ENCODE measurements at places on chromosomes 13 and 19.

- H3K4me1 ChIP-seq, result no peaks in the 10 kb centered on the region
- no peak overlapping the region for H3K4me3 ChIP-seq
- no peaks in the 10 kb centered on the region for H3K27me3 ChIP-seq
- no peak overlapping the region for H3K27ac ChIP-seq
Measured at GRCh38 chr13:34371645-34372395, 553.9 kb downstream of the RFC3 start.

DNA sequence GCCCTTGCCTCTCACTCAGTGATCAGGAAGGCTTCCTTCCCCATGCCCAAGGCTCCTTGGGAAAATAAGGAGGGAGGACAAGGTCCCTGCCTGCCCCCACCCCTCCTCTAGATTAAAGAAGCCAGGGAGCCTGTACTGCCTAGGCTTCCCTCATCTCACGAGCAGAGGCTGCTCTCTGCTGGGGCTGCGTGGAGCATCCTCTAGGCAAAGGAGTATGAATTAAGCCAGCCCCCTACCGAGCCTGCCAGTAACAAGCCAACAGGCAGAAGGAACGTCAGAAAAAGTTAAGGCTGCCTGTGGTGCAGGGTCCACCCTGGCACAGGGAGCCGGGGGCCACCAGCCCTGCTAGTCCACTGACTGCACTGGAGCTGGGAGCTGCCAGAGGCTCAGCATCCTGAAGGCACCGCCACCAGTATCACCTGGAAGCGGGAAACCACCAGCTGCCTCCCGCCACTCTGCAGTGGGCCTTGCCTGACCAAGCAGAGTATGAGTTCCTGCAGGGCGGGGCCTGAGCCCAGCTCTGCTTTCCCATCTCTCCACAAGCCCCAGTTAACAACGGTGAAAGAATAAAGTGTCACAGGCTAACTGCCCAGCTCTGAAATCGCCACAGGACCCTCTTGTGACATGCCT is 6.8 kb downstream of the NAPA start:
- H3K27me3 ChIP-seq, result no peaks in the 10 kb centered on the region
- no peak for DNase-seq
- no peaks in the 10 kb centered on the region for H3K36me3 ChIP-seq
- no peak overlapping the region for H3K27ac ChIP-seq
- peaks cover 7% of the 10 kb centered on the region for H3K4me1 ChIP-seq

GRCh38 chr13:32837307-32837972 is 178.8 kb upstream of the KL start:
- no peak overlapping the region for H3K4me3 ChIP-seq
- H3K36me3 ChIP-seq, result no peaks in the 10 kb centered on the region

DNA sequence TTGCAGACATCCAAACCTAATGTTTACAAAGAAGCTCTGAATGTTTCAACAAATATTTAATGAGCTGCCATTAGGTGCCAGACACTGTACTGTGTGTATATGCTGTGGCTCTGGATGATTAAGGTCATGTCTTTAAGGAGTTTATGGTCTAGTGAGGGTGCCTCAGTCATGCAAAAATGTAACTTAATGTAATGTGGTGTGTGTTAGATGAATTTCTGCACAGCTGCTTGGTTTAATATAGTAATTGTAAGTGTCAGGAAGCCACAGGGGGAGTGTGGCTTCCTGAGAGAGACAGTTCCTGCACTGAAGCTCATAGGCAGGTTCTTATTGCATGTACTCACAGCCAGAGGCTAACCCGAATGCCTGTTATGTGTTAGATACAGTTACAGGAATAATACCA is 43.3 kb downstream of the SPATA13 start:
- no peaks in the 10 kb centered on the region for H3K27me3 ChIP-seq
- H3K4me3 ChIP-seq, result no peak overlapping the region
- DNase-seq, result no peak
- H3K4me1 ChIP-seq, result no peaks in the 10 kb centered on the region

DNA sequence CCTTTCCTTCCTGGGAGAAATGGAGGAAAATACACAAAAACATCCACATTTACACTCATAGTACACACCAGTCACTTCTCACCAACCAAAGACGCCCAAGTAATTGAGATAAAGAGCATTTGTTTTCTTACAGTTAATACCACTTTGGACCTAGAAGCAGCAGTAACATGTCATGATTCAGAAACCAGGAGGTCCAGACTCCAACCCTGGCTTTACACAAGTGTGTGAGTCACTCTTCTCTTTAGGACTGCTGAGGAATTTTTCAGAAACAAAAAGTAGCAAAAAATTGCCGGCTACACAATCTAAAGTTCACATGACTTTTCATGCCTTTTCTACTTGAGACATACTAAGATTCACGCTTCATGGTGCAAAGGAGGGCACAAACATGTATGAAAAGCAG is 42.1 kb downstream of the TUBGCP3 start:
- no peak overlapping the region for H3K27ac ChIP-seq
- H3K27me3 ChIP-seq, result no peaks in the 10 kb centered on the region
- no peak for DNase-seq
- no peaks in the 10 kb centered on the region for H3K4me1 ChIP-seq
- no peak overlapping the region for H3K4me3 ChIP-seq

- no peak overlapping the region for H3K4me3 ChIP-seq
- H3K36me3 ChIP-seq, result no peaks in the 10 kb centered on the region
- H3K27me3 ChIP-seq, result no peaks in the 10 kb centered on the region
Measured at GRCh38 chr19:2798733-2799132, 13.4 kb downstream of the THOP1 start.

GRCh38 chr19:40414542-40415535 is 1.7 kb upstream of the PRX start:
- no peaks in the 10 kb centered on the region for H3K4me1 ChIP-seq
- no peak overlapping the region for H3K4me3 ChIP-seq
- no peaks in the 10 kb centered on the region for H3K27me3 ChIP-seq
- H3K27ac ChIP-seq, result no peak overlapping the region

DNA sequence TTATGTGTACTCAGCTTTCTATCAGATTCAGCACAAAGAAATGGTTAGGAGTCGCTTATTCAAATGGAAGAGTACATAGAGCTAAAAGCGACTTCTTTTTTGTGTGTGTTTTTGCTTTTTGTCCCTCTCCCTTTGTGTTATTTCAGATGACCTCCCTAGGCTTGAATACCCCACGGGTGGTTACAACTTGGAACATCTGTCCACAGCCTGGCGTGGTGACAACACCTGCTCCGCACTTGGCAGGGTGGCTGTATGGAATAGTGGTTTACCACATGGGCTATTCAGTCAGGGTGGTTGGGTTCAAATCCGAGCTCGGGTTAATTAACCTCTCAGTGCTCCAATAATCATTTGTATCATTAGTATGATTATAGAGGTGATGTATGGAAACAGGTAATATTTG is 151.6 kb upstream of the FREM2 start:
- no peaks in the 10 kb centered on the region for H3K36me3 ChIP-seq
- H3K27ac ChIP-seq, result no peak overlapping the region
- H3K27me3 ChIP-seq, result no peaks in the 10 kb centered on the region
- no peaks in the 10 kb centered on the region for H3K4me1 ChIP-seq
- no peak overlapping the region for H3K4me3 ChIP-seq

GRCh38 chr19:38644719-38645118 is 2.7 kb upstream of the ACTN4 start:
- peak; percentile 65 for DNase-seq
- H3K27me3 ChIP-seq, result no peaks in the 10 kb centered on the region
- H3K4me3 ChIP-seq, result no peak overlapping the region
- H3K27ac ChIP-seq, result peak overlapping the region; percentile 88
- H3K4me1 ChIP-seq, result peaks cover 4% of the 10 kb centered on the region

DNA sequence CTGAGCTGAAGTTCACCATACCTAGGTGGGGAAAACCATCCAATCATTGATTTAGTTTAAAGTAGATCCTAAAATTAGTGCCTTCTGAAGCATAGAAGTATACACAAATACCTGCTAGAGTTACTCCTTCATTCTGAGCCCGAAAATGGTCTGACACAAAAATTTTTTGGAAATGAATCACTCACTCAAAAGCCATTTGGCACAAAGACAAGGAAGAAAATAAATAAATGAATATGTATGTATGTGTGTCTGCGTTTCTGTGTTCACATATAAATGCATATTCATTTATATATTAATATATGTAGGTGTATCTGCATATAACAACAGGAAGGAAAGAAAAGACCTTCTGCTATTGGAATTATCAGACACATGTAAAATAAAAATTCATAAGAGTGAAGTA is 614.4 kb upstream of the PCDH9 start:
- no peaks in the 10 kb centered on the region for H3K27me3 ChIP-seq
- H3K4me3 ChIP-seq, result no peak overlapping the region
- no peak overlapping the region for H3K27ac ChIP-seq
- no peaks in the 10 kb centered on the region for H3K4me1 ChIP-seq

GRCh38 chr13:110327051-110327721 is 20.1 kb downstream of the COL4A2 start:
- H3K27ac ChIP-seq, result peak overlapping the region; percentile 17
- no peak for DNase-seq
- H3K27me3 ChIP-seq, result no peaks in the 10 kb centered on the region
- H3K36me3 ChIP-seq, result no peaks in the 10 kb centered on the region

DNA sequence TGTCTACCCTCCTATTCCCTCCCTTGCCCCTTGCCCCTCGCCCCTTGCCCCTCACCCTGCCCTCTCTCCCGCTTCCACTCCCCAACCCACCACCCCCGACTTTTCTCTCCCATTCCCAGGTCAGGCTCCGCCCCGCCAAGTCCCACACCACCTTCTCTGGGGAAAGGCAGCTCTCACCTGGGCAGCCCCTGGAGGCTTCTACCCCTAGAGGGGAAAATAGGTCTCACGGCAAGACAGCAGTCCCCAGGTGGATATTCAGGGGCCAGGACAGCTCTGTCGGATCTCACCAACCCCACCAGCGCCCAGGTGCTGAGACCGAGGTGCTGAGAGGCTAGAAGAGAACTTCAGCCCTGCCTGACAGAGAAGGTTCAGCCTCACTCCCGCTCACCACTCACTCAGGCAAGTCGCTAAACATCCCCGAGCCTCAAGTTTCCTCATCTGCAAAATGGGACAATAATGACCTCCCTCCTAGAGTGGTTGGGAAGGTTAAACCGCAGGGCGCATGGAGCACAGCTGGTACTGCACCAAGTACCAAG is 1.4 kb upstream of the ERFL start:
- DNase-seq, result no peak
- H3K36me3 ChIP-seq, result no peaks in the 10 kb centered on the region
- H3K27ac ChIP-seq, result peak overlapping the region; percentile 80
- H3K4me3 ChIP-seq, result no peak overlapping the region

- no peak overlapping the region for H3K4me3 ChIP-seq
- no peaks in the 10 kb centered on the region for H3K27me3 ChIP-seq
Measured at GRCh38 chr13:39259371-39260140, 221.3 kb downstream of the NHLRC3 start.

DNA sequence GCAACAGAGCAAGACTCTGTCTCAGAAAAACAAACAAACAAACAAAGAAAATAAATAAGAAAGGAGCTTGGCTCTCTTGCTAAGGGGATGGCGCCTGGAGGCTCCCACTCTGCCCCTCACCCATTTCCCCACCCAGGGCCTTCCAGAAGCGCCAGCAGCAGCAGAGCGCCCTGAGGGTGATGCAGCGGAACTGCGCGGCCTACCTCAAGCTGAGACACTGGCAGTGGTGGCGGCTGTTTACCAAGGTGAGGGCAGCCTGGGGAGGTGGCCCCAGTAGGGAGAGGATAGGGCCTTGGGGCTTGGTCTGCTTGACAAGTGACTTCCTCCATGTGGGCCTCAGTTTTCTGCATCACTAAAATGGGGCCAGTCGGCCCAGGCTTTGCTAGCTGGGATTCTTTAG is 59.8 kb downstream of the MYH14 start:
- H3K4me3 ChIP-seq, result no peak overlapping the region
- no peak for DNase-seq
- H3K27ac ChIP-seq, result no peak overlapping the region
- H3K27me3 ChIP-seq, result no peaks in the 10 kb centered on the region
- no peaks in the 10 kb centered on the region for H3K36me3 ChIP-seq

DNA sequence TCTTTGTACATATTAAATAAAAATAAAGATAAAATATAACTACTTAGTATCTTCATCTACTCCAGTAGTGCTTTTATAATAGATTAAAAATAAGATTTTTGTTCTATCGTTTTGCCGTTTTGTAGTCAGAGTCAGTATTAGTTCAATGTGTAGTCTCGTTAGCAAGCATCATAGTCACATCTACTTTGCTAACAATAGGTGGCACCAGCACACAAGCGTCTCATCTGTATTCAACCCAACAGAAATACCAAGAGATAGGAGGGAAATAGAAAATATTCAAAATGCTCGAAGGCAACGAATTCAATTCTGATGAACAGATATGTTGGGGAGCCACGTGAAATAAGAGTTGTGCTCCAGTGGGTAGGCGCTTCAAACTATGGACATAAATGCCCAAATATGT is 21.4 kb upstream of the MICU2 start:
- no peak for DNase-seq
- H3K4me3 ChIP-seq, result no peak overlapping the region
- H3K36me3 ChIP-seq, result no peaks in the 10 kb centered on the region
- H3K4me1 ChIP-seq, result no peaks in the 10 kb centered on the region

GRCh38 chr13:75541287-75541686 is 3.6 kb upstream of the COMMD6 start:
- no peak overlapping the region for H3K4me3 ChIP-seq
- no peak overlapping the region for H3K27ac ChIP-seq
- no peaks in the 10 kb centered on the region for H3K36me3 ChIP-seq
- no peak for DNase-seq
- no peaks in the 10 kb centered on the region for H3K27me3 ChIP-seq

GRCh38 chr13:43180837-43181236 is 157.5 kb downstream of the DNAJC15 start:
- no peak overlapping the region for H3K4me3 ChIP-seq
- no peaks in the 10 kb centered on the region for H3K36me3 ChIP-seq
- no peak overlapping the region for H3K27ac ChIP-seq
- no peaks in the 10 kb centered on the region for H3K4me1 ChIP-seq

- peak; percentile 77 for DNase-seq
- H3K4me1 ChIP-seq, result no peaks in the 10 kb centered on the region
- H3K36me3 ChIP-seq, result no peaks in the 10 kb centered on the region
- H3K27me3 ChIP-seq, result no peaks in the 10 kb centered on the region
- no peak overlapping the region for H3K4me3 ChIP-seq
Measured at GRCh38 chr13:51955281-51955771, 55.9 kb downstream of the ATP7B start.

Data from Peyer's patch (tissue), 4 donors.